ENCODE measurements at places on chromosomes 16 and 17.

GRCh38 chr17:80847496-80848230, 144.0 kb upstream of the CHMP6 start:
- DNase-seq: no peak

- DNase-seq: peak; percentile 1
Observed at GRCh38 chr17:22310717-22311686, 618.7 kb downstream of the KCNJ18 start.

- DNase-seq: peak; percentile 30
Observed at GRCh38 chr16:28326881-28327610, 34.7 kb downstream of the SBK1 start.

- no peak for DNase-seq
Observed at GRCh38 chr17:30812218-30813177, 12.0 kb downstream of the CRLF3 start.

GRCh38 chr17:48024149-48025039, 13.2 kb downstream of the COPZ2 start:
- peak; percentile 31 for DNase-seq

DNA sequence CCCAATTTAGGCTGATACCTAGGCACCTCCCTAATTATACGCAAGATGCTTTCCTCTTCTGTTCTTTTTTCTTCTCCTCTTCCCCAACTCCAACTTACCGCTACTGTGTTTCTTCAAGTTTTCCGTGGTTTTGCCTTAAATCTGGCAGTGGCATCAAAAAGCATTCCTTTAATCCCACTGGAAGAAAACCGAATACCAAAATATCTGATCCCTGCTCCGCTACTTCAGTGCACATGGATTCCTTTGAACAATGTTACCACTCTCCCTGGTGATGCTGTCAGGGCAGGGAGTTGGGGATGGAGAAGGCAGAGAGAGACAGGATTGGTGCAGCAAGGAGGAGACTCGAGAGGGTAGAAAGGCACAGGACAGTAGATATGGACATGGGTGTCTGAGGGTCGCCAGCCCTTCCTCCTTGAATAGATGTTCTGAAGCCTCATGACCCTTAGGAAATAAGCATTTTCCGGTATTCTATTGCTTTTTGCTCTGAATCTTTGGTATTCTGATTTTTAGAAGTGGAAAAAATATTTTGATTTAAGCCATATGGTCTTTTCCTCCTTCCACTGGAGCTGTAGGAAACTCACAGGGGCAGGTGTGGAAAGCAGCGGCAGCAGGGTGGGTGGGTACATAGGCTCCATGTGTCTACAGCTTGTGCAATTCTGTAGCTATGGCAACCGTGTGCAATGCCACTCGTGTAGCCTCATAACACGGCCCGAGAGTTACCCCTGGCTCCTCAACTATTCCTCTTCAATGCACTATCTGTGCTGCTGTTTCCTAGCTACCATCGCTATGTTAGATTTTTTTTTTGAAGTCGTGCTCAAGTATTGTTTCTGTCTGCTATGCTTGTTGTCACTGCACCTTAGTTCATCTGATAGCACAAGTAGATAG, 32.3 kb upstream of the TANC2 start:
- DNase-seq: no peak

DNA sequence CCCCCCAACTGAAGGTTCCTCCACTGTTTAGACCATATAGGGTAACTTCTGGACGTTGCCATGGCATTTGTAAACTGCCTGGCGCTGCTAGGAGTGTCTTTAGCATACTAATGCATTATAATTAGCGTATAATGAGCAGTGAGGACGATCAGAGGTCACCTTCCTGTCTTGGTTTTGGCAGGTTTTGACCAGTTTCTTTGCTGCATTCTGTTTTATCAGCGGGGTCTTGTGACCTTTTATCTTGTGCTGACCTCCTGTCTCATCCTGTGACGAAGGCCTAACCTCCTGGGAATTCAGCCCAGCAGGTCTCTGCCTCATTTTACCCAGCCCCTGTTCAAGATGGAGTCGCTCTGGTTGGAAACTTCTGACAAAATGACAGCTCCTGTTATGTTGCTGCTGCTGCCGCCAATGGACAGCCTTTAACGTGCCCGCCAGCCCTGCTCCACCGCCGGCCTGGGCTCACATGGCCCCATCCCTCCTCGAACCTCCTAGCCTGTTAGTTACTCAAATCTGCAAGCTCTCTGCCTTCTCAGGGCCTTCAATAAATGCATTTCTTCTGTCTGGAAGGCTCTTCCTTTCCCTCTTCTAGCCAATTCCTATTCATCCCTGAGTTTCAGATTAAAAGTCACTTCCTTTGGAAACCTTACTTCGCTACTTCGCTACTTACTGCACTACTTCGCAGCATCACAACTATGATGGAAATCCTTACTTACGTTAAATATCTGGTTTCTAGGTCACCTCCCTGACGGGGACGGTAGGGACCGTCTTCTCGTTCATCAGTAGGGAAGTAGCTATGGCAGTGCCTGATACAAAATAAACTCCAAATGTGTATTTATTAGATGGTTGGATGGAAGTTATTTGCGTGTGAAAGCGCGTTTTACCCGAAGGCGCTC, 640 bp upstream of the NAGLU start:
- no peak for DNase-seq

- DNase-seq: no peak
Observed at GRCh38 chr17:57880086-57880456, 30.2 kb upstream of the MRPS23 start.

DNA sequence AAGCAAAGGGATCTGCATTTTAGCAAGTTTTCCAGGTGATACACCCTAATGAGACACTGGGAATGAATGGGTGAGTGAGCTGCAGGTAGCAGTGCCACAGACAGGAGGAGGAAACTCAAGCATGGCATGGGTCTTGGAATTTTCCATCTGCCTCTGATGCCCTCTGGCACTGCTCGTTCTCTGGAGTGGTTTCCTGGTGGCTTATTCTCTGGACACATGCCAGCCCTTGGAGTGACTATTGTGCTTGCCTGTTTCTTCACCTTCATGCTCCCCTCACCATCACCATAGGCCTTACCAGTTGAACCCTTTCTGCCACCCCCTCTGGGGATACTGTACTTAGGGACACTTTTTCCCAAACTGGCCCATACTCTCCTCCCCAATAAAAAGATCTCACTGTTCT, 1.6 kb downstream of the COASY start:
- DNase-seq: no peak

DNA sequence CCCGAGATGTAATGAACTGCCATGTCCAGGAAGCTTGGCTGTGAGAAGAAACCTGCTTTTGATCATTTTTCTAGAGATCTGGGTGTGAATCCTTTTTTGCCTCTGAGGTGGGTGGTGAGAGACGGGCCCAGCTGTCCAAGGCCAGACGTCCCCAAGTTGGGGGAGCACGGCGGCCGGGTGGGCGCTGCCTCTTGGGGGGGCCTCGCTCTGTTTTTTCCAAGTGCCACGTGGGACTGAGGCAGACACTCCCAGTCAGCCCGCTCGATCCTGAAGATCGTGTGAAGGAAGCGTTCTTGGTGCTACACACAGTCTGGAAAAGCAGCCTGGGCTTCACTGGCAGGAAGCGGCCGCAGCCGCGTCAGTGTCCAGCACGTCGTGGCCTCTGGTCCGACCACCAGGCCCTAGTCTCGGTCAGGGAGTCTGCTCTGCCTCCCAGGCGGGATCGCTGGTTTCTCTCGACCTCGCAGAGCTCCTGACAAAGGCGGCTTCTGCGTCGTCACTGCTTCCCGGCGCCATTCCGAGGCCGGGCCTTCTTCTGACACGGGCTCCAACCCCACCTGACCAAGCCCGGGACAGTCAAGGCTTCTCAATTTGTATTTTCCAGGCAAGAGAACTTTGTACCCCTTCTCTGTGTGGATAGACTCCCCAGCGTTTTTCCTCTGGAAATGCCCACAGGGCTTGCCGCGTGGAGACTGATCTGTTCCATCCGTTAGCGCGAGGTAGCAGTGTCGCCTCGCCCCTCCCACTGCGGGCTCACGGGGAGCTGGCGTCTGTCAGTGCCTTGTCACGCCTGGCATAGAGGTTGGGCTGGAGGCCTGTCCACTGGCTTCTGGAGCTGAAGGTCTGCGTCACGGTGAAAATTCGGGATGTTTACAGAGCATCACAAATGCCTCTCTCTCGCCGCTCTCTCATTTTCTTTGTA, 12.4 kb downstream of the PRSS27 start:
- no peak for DNase-seq

GRCh38 chr16:81450783-81451491, 6.3 kb downstream of the CMIP start:
- DNase-seq: no peak

DNA sequence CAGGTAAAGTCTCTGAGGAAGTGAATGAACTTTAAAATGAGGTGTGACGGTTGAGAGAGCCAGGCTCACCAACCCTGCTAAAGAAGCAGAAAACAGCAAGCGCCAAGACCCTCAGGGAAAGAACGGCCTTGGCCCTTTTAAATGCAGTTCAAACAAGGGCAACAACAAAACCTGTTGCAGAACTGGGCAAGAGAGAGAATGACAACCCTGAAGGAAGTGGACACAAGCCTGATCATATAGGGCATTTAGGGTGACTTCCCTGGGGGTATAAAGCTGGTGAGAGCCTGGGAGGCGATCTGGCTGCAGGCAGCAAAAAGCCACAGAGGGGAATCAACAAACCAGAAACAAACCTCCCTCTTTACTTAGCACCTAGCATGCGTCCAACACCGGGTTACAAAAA, 1.0 kb downstream of the CPPED1 start:
- no peak for DNase-seq

GRCh38 chr17:42055496-42055895, 5.1 kb upstream of the C17orf113 start:
- no peak for DNase-seq

DNA sequence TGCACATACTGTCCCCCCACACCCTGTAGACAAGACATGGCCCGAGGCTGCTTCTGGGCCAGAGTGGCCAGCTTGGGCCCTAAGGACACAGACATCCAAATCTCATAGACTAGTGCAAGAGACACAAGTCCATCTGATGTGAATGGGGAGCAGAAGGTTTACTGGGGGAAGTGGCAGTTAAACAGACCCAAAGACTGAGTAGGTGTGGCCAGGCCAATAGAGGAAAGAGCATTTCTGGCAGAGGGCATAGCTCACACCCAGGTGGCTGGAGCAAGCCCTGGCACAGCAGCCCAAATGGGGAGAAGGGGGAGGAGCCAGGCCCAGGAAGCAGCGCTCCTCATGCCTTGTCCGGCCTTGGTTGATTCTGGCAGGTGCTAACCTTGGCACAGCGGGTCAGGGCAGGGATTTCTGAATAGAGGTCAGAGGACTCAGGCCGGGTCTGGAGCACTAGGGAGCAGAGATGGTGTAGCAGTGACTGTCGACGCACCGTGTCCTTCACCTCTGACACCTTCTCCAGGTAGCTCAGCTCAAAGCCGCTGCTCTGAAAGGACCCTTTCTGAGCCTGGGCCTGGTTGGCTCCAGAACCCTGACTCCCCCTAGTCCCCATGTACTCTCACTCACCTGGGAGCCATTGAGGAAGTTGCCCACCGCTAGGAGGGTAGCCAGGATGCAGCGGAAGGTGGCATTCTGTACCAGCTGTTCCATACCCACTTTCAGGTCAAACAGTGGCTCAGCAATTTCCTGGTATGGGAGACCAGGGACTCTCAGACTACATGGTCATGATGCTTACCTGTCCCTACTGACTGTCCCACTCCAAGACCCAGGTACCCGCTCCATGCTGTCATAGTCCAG, 4.1 kb downstream of the TMEM208 start:
- DNase-seq: no peak

DNA sequence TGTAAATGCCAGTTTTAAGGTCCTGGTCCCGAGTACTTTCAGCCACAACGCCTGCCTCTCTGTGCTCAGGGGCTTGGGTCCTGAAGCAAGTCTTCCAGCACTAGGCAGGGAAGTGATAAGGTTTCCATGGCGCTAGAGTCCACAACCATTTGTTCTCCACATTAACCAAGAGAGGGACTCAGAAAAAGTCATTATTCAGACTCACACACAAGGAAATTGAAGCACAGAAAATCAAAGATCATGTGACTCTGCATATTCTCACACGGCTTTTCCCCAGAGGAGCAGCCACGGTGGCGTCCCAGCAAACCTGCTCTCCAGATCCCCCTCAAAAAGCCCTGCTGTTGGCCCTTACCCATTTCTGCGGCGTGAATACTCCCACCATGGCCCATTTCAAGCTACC, 9.7 kb downstream of the ENPP7 start:
- DNase-seq: no peak

- DNase-seq: peak; percentile 53
Observed at GRCh38 chr17:39174920-39175694, 9.1 kb upstream of the ARL5C start.

DNA sequence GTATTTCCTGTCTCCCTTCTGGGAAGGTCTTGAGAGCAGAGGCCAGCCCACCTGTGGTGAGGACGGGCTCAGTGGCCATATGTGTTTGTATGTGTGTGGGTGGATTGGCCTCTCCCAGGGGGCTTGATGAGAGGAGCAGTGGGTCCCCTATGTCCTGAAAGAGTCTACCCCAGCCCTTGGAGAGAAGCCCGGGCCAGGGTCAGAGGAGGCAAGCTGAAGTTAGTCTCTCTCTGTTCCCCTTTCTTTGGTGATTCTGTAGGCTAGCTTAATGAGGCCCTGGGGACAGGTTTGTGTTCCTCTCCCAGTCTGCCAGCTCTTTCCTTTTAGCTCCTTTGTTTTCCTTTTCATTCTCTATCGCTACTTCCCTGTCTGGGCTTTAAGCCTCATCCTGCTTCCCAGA, 23.8 kb upstream of the NFATC3 start:
- no peak for DNase-seq

GRCh38 chr16:68627951-68628425, 17.1 kb upstream of the CDH3 start:
- DNase-seq: no peak

DNA sequence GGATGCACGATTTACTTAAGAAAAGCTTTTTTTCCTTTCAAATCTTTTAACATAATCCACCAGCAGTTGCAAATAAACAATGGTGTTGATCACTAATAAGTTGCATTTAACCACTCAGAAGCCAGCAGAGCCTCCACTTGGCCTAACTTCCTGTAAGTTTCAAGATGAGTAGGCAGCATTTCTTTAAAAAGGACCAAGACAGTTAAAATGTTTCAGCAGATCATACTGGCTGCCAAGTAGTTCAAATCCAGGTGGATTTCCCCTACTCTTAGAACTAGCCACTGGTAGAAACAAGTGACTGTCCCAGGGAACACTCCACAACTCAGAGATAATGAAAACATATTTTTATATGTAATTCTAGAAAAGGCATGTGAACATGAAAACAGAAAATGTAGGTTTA, 17.0 kb upstream of the RFFL start:
- no peak for DNase-seq

- DNase-seq: no peak
Observed at GRCh38 chr17:58756246-58757161, 850 bp downstream of the PPM1E start.

DNA sequence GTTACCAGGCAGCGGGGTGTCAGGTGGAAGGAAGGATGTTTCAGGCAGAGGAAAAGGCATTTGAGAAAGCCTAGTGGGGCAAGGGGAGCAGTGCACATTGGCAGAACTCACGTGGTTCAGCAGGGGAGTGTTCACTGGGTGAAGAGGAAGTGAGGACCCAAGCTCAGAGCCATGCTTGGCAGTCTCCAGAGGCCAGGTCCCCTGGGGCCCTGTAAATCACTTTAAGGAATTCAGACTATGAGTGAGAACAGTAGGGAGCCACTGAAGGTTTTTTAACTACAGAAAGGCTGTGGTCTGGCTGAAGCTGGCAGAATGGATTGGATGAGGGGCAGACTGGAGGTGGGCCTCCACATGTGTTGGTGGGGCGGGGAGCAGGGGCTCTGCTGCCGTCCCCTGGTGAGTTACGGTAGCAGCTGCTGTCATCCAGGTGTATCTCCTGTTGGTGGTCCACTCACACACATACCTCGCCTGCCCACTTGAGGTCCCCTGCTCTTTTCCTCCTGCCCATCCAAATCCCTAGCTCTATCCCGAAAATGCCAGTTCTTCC, 5.1 kb downstream of the CLEC16A start:
- DNase-seq: no peak
